Stimulated activated CD8-positive, alpha-beta memory T cell treated with anti-CD3 and anti-CD28 coated beads, Interleukin-2, amount 100 ng/mL, for 1 hour (primary cell): ENCODE measurements at places on chromosomes 1 and 21.

DNA sequence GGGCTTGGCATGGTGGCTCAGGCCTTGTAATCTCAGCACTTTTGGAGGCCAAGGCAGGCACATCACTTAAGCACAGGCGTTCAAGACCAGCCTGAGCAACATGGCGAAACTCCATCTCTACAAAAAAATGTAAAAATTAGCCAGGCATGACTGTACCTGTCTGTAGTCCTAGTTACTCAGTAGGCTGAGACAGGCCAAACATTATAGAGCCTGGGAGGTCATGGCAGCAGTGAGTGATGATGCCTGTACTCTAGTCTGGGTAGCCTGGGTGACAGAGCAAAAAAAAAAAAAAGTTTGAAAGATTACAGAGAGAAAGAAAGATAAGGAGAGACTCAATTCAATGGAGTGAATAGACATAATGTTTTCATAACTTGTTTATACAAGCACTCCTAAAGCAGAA lies 556.5 kb upstream of the BRINP3 start:
- DNase-seq = no peak

- DNase-seq = no peak
Observed at GRCh38 chr1:25609921-25610320, 6.7 kb upstream of the MAN1C1 start.

- DNase-seq = no peak
Observed at GRCh38 chr1:6353955-6354658, 39.5 kb downstream of the ACOT7 start.

GRCh38 chr1:72845381-72845780 lies 563.0 kb upstream of the NEGR1 start:
- DNase-seq = no peak

DNA sequence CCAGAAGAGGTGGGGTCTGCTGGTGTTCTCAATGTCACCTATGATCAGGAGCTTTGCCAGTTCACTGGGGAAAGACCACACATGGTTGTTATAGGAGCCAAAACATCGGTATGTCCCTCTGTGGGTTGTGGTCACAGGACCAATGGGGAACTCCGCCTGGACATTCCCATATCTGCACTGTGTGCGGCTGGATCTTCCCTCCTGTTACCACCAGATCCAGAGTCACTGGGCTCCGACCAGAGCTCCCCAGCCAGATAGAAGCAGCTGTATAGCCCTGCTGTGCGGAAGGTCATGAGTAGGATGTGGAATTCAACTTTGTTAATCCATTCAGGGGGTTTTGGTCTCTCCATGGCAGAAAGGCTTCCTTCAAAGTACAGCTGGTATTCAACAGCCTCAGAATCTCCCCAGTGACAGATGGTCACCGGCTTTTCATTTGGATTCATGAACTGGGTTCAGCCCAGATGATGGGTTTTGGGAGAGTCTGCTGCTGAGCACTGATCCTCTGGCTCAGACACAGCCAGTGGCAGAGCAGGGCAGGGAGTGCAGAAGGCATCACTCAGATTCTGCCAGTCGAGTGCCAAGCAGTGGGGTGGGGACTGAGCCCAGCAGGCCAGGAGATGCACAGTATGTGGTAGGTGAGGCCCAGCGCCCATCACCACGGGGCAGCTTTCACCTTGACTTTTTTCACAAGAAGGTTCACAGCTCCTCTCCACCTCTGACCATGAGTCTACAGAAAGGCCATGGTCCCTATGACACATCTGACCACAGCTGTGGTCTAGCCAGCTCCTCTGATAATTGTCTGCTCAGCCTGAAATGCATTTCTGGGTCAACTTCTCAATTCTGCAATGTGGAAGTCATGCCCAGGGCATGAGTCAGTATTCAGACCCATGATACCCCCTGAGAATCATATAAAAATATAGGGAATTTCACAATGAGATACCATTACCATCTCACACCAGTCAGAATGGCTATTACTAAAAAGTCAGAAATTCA lies 2.9 kb upstream of the SHCBP1L start:
- DNase-seq = no peak

GRCh38 chr1:162222014-162222413 lies 152.5 kb downstream of the NOS1AP start:
- DNase-seq = no peak

DNA sequence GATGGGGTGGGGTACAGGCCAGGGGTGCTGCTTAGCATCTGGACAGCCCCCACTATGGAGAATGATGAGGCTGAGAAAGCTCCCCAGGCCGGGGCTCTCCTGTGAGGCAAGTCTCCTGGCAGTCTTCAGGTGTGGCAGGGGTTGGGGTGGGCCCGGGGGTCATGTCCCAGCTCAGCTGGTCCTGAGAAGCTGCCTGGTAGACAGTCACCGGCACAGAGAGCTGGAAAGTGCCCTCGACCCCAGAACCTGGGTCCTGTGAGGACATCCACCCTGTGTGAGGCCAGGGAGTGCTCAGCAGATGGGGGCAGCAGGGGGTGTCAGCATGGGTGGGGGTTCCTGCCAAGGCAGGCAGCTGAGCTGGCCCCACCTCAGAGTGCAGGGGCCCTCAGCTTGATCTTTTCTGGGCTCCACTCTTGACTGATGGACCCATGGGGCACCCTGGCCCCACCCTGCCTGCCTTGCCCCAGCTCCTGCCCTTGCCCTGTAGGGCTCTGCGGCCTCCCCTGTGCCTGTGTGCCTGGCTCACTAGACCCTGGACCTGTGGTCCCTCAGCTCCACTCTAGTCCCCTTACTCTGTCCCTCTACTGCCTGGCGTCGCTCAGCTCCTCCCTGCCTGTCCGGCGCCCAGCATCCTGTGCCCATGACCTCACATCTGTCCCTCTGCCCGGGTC lies 5.8 kb downstream of the IBA57 start:
- DNase-seq = no peak

GRCh38 chr1:246343251-246343650 lies 163.8 kb downstream of the SMYD3 start:
- DNase-seq = no peak

GRCh38 chr1:45348020-45348419 lies 7.8 kb upstream of the MUTYH start:
- DNase-seq = no peak

- no peak for DNase-seq
Observed at GRCh38 chr21:33231526-33231925, 1.8 kb downstream of the IFNAR2 start.

- no peak for DNase-seq
Observed at GRCh38 chr21:34187935-34188334, 114.6 kb downstream of the MRPS6 start.

DNA sequence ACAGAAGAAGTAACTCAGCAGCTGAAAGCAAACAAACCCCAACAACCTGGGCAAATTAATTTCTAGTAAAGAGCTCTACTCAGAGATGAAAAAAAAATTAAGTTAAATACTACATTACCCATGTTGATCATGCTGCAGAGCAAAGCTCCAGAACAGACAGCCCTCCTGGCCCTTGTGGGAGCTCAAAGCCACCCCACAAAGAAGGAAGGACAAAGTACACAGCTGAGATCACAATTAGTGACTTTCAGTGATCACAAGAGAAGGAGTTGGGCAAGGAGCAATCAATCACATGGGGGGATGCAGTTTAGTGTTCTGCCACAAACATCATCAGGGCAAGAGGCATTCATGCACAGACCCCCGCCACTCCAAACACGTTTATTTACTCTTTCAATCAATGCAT lies 114.2 kb downstream of the DAB1 start:
- no peak for DNase-seq

- DNase-seq = no peak
Observed at GRCh38 chr1:105678334-105678733, 1378.1 kb upstream of the PRMT6 start.

DNA sequence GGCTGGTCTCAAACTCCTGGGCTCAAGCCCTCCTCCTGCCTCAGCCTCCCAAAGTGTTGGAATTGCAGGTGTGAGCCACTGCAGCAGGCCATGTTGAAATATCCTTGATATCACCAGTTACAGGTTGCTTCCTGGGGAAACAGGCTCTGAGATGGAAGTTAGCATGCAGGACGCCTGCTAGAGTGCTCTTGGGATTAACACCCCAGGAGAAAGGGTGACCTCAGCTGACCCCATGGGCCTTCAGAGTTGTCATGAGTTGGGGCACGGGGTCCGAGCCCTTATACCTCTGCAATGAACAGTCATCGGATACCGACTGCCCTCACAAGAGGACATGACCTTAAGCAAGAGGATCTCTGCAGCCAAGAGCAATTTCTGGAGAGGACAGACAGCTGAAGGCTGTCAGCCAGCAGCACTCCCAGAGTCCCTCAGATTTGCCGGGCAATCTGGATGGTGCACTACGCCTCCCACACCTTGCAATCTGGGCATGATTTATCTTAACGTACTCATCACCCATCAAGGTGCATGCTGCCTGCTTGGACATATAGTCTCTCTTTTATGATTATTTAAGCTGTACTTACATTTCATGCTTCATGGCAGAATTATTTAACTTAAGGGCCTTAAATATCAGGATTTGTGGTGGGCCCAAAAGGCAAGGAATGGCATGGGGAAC lies 134.6 kb downstream of the ADSS2 start:
- DNase-seq = no peak

- no peak for DNase-seq
Observed at GRCh38 chr21:27047658-27048314, 80.9 kb upstream of the ADAMTS5 start.

GRCh38 chr1:26282401-26282918 lies 2.6 kb downstream of the SH3BGRL3 start:
- no peak for DNase-seq

DNA sequence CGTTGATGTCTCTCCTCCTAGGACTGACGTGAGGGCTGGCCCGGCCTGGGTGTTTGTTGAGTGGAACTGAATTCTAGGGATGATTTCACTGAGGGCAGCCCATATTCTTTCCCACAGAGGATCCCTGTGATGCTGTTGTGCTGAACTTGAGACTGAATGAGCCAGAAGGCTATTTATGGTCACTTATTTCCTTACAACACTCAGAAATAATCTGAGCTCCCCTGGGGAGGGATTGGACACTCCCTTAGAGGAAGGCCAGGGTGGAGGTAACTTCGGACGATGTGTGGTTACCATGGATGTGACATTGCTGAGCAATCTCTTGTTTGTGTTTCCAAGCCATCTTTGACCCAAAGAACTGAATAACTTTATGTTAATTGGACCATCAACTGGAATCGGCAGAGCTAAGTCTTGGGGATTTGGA lies 5.1 kb upstream of the TMCO4 start:
- DNase-seq = no peak

DNA sequence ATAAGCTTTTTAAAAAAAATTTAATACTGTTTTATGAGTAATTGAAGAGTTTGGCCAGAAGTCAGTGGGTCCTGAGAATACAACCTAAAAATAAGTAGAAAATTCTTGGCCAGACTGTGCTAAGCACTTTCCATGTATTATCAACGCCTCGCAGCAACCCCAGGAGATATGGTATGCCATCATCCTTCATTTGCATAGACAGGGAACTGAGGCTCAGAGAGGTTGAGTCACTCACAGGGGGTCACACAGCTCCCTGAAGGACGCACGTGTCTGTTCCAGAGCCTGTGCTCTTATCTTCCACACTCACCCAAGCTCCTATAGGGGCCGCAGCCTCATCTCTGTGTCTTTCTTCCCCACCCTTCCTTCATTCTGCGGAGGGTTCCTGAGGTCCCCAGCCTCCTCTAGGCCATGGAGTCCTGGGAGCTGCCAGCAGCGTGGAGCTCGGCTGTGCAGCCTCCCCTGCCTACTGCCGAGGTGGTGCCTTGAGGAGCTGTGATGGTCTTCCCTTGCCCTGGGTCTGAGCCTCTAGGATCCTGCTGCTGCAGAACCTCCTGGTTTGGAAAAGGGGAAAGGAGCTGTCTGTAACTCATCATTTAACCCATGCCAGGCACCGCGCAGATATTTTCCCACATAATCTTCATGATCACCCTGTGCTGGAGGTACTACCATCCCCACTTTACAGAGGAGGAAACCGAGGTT lies 30.3 kb upstream of the ECE1 start:
- no peak for DNase-seq

- DNase-seq = no peak
Observed at GRCh38 chr1:21497466-21498061, 11.7 kb upstream of the ALPL start.

DNA sequence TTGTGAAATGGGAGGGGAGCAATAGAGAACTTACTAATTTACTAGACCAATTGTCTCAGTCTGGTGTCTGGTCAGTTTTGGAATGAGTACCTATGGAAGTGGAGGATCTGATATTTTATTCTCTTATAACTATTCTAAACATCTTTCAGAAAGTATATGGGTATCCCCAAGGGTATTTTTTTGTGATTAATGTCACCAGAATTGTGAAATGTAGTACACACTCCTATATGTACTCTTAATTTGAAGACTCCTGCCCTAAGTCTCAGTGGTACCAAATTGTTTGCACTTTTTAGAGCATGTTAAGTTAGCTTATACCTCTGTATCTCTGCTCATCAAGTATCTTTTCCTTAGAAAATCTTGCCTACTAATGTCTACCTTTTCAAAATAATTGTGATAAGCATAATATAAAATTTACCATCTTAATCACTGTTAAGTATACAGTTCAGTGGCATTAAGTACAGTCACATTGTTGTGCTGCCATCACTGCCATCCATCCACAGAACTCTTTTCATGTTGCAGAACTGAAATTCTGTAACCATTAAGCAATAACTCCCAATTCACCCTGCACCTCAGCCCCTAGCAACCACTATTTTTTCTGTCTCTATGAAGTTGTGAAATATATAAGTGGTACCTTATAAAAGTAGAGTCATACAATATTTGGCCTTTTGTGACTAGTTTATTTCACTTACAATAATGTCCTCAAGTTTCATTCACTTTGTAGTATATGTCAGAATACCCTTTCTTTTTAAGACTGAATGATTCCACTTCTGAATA lies 40.5 kb downstream of the SLC30A7 start:
- DNase-seq = no peak
